Activated gamma-delta T cell treated with anti-CD3 and anti-CD28 coated beads, Interleukin-2, amount 50 U/mL, for 16 hours (primary cell): ENCODE measurements at places on chromosomes 7 and 10.

- no peak for DNase-seq
Measured at GRCh38 chr7:22402250-22402649, 45.3 kb upstream of the RAPGEF5 start.

DNA sequence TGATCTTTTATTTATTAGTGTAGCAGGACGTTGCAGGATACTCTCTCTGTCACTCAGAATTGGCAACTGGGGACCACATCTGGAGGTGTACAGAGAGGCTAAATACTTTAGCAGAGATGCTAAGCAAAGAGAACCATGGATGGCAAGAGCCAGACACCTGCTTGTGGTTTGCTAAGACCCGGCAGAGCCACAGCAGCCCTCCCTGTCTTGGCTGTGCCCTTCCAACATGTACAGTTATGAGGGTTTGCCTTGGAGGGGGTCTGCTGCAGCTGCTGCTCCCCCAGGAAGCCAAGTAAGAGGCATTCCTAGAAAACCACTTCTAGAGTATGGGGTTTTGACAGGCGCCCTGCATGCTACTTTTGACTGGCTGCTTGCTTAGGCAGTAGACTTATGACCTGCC lies 5.1 kb downstream of the NPVF start:
- no peak for DNase-seq

- DNase-seq: no peak
Measured at GRCh38 chr7:32583791-32584190, 88.5 kb downstream of the AVL9 start.

GRCh38 chr7:153604-154003 lies 38.8 kb upstream of the FAM20C start:
- no peak for DNase-seq

GRCh38 chr7:17769918-17770317 lies 170.4 kb downstream of the SNX13 start:
- peak; percentile 30 for DNase-seq

GRCh38 chr7:54678763-54679489 lies 80.1 kb downstream of the SEC61G start:
- DNase-seq: no peak

DNA sequence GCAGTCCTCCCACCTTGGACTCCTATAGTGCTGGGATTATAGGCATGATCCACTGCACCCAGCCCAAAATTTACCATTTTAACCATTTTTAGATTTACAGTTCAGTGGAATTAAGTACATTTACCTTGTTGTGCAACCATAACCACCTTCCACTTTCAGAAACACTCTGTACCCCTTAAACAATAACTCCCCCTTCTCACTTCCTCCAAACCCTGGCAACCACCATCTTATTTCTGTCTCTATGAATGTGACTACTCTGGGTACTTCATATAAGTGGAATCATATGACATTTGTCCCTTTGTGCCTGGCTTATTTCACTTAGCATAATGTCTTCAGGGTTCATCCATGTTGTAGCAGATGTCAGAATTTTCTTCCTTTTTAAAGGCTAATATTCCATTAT lies 33.6 kb downstream of the SUFU start:
- DNase-seq: no peak
